ENCODE measurements at places on chromosomes 13 and 19.
A peak's percentile ranks its signal among the peaks of the same experiment; 100 is the strongest.

- DNase-seq: no peak
Observed at GRCh38 chr19:44579663-44580365, 33.5 kb upstream of the IGSF23 start.

- DNase-seq: peak; percentile 34
Observed at GRCh38 chr13:60398379-60398891, 1.4 kb downstream of the TDRD3 start.

GRCh38 chr19:45352914-45353796 is 12.6 kb downstream of the KLC3 start:
- no peak for DNase-seq

GRCh38 chr19:12293777-12294248 is 870 bp downstream of the ZNF44 start:
- DNase-seq: peak; percentile 61

DNA sequence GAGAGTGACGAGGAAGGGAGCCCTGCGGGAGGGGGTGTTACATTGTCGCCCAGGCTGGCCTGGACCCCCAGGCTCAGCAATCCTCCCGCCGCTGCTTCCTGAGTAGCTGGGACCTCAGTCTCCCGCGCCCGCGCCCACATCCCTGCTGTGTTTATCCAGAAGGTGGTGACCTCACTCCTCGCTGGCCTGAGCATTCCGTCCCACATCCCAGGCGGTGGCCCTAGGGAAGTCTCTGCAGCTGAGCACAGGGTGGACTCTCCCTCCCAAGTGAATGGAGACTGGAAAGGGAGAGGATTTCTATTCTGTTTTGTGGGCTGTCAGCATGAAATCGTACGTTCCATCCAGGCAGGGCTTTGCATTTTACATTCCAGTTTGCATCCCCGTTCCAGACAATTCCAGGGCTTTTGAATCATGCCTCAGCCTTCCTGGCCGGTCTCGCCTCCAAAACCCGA is 401 bp upstream of the ZNF765 start:
- DNase-seq: peak; percentile 70

GRCh38 chr13:52738719-52739467 is 727 bp downstream of the CNMD start:
- peak; percentile 22 for DNase-seq

DNA sequence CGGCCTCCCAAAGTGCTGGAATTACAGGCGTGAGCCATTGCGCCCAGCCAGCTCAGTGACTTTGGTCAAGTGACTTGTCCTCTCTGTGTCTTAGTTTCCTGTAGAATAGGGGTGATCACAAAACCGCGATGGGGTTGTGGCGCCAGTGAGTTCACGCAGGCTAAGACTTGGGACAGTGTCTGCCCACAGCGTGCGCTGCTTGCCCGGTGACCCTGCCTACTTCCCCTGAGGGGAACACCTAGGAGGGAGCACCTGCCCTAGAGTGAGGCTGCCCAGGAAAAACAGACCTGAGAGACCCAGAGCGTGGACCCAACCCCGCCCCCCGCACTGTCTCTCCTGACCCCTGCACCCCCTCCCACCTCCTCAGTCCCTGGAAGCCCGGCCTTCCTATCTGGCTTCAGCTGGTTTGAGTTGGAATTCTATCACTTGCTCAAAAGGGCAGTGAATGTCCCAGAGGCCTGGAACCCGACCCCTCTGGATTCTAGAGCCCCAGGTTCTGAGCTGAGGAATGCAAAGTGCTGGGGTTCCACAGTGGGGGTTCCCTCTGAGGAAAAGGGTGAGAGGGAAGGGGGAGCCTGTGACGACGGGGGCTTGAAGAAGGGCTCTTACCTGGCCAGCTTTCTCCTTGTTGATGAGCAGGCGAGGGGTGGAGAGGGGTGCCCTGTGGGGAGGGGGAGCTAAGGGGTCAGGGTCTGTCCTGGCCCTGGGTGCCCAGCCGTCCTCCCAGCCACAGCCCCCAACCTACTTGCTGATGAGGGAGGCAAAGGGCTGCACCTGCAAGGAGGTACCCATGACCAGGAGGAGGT is 2.2 kb upstream of the RINL start:
- DNase-seq: no peak

DNA sequence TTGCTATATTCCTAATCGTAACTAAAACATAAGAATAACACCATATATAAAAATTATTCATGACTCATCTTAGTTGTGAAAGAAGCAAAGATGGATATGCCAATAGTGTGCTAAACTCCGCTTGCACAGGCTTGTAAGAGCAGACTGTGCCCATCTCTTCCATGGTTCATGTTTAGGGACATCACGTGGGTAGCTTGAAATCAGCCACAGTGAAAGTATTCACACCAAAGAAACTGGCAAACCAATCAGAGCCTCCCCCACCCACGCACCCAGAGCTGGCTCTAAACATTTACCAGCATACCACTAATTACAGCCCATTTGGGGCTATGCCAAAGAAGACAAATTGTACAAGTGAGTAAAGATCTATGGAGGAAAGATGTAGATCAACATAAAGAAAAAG is 147.5 kb downstream of the DIAPH3 start:
- DNase-seq: no peak

DNA sequence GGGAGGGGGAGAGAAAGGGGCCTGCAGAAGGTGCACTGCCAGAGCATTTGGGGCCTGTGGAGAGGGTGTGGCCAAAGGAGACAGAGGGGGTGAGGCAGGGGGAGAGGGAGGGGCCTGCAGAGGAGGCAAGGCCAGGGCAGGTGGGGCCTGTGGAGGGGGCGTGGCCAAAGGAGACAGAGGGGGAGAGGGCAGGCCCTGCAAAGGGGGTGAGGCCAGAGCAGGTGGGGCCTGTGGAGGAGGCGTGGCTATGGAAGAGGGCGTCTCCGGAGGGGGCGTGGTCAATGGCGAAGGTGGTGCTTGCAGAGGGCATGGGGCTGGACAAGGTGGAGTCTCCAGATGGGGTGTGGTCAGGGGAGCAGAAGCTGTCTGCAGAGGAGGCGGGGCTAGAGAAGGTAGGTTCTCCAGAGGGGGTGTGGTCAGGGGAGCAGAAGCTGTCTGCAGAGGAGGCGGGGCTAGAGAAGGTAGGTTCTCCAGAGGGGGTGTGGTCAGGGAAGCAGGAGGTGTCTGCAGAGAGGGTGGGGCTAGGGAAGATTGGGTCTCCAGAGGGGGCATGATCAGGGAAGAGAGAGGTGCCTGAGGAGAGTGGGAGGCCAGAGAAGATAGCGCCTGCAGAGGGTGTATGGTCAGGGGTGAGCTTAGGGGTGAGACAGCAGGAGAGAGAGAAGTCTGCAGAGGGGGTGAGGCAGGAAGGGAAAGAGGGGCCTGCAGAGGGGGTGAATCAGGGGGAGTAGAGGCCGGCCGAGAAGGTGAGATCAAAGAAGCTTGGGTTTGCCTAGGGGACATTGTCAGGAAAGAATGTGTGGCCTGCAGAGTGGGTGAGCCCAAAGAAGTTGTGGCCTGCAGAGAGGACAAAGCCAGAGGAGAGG is 3.4 kb downstream of the PRR36 start:
- DNase-seq: peak; percentile 78

- DNase-seq: no peak
Observed at GRCh38 chr13:24341439-24341838, 32.1 kb downstream of the C1QTNF9 start.

DNA sequence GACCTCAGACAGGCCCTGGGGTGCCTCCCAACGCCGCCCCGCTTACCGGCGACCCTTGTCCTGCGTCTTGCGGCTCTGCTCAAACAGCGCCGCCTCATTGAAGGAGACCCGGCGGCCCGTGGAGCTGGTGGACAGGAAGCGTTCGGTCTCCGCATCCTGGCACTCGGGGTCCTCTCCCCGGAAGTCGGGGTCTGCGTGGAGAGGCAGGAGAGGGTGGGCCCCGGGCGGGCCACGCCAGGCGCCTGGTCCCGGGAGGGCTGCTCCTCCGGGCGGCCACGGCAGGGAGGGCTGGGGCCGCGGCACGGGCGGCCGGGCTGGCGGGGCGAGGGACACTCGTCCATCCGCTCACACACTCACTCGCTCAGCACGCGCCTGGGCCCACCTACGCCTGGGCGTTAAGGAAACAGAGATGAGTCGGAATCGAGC is 2.8 kb downstream of the CBARP start:
- DNase-seq: no peak

- DNase-seq: no peak
Observed at GRCh38 chr13:112669881-112670499, 19.8 kb upstream of the ATP11A start.

GRCh38 chr19:11365557-11366117 is 8.8 kb upstream of the SWSAP1 start:
- DNase-seq: peak; percentile 24

- DNase-seq: no peak
Observed at GRCh38 chr13:51243832-51244231, 21.6 kb downstream of the FAM124A start.

DNA sequence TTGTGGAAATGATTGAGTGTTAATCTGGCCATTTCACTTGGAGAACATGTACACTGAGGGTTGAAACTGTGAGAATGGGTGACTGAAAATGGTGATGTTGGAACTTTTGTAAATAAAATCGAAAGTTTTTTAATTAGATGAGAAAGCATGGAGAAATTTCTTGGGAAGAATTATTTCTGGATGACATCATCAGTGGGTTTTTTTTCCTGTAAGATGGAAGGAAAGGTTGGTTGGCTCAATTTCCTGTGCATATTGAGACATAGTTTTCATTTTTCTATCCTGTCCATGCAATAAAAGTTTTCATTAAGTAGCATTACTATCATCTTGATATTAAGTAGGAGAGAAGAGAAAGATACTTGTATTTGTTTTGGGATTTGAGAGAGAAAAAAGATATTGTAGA is 120.6 kb upstream of the HTR2A start:
- no peak for DNase-seq

DNA sequence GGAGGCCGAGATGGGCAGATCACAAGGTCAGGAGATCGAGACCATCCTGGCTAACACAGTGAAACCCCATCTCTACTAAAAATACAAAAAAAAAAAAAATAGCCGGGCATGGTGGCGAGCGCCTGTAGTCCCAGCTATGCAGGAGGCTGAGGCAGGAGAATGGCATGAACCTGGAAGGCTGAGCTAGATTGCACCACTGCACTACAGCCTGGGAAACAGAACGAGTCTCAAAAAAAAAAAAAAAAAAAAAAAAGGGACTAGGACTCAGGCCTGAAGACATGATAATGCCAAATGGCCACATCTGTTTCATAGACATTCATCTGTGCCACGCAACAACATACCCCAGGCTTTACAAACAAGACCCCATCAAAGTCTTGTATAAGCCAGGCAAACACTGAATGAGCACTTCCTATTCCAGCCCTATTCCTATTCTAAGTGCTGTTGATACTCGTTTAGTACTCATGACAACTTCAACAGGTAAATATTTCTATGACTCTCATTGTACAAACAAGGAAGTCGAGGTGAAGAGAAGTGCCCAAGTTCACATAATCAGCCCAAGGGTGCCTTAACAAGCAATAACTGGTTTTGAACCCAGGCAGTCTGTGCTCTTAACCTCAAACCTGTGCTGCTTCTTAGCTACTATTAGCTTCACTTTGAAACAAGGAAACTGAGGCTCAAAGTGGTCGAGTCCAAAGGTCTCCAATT is 1.7 kb downstream of the B9D2 start:
- no peak for DNase-seq

- DNase-seq: no peak
Observed at GRCh38 chr13:46629811-46630413, 76.9 kb downstream of the LRCH1 start.

- DNase-seq: peak; percentile 71
Observed at GRCh38 chr19:5290336-5291262, 50.0 kb downstream of the PTPRS start.

DNA sequence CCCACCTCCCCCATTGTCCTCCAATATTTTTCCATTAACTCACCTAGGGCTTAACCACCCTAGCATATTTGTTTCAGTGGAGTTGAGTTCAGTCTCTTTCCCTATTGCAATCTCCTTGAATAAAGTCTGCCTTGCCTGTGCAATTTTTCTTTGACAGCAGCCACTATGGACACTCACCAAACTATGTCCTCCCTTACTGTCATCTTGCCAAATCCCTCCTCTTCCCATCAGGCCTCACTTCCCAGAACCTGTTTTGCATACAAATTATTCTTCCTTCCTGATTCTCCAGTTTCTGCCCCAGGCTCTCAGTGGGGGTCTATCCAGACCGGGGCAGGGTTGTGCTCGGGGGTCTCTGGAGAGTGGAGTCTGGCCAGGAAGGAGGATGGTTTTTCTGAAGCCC is 2.2 kb upstream of the LYPD5 start:
- DNase-seq: no peak

- DNase-seq: no peak
Observed at GRCh38 chr13:50679321-50679720, 164.2 kb downstream of the DLEU7 start.

- no peak for DNase-seq
Observed at GRCh38 chr13:42892760-42893159, 99.3 kb downstream of the EPSTI1 start.

- no peak for DNase-seq
Observed at GRCh38 chr19:20167651-20168122, 673 bp downstream of the ZNF486 start.

DNA sequence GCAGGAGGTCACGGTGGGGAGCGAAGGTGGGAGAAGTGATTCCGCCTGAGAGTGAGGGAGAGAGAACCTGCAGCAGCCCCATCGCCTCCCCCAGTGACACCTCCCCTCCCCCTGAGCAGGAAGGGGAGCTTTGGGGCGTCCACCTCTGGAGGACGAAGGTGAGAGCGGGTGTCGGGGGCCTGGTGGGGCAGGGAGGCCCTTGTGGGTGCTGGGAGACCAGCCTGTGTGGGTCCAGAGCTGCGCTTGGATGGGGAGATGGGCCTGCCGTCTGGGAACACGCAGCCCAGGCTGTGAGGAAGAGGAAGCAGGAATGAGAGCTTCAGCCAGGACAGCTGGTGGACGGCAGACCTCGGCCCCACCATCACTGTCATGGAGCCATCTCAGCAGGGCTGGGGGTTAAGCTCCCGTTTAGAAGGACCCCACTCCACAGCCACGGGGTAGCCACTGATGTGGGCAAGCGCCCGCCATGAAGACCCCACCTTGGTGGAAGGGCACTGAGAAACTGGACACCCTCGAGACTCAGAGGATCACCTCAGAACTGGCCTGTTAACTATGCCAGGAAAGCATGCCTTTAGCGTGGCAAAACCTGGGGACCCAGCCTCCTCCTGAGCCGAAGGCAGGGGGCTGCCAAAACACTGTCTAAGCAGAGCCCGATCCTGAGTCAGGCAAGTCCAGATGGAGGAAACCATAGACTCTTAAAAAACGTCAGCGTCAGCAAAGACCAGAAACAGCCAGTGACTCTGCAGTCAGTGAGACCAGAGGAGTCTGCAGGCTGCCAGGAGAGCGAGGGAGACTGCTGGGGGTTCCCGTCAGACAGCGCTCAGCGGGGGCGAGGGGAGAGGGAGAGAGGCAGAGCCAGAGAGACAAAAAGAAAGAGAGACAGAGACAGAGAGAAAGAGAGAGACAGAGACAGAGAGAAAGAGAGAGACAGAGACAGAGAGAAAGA is 6.4 kb upstream of the PROZ start:
- peak; percentile 69 for DNase-seq

All from right cardiac atrium (tissue), 5 donors.